ENCODE measurements at places on chromosomes 5 and 9.

DNA sequence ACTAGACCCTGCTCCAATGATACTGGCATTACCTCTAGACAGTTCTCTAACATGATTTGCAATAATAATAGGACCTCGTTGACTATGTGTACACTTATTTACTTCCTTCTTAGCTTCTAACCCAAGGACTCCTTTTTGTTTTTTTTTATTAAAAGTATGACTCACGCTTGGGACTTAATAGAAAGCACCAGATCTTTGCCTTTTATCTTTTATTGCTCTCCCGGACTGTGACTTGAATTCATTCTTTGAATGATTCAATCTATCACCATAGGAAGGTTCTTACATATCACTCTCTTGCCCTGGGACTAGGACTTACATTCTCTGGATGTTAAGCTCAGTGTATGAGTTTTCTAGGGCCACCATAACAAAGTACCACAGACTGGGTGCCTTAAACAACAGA lies 9.0 kb downstream of the C9 start:
- no peak for DNase-seq

DNA sequence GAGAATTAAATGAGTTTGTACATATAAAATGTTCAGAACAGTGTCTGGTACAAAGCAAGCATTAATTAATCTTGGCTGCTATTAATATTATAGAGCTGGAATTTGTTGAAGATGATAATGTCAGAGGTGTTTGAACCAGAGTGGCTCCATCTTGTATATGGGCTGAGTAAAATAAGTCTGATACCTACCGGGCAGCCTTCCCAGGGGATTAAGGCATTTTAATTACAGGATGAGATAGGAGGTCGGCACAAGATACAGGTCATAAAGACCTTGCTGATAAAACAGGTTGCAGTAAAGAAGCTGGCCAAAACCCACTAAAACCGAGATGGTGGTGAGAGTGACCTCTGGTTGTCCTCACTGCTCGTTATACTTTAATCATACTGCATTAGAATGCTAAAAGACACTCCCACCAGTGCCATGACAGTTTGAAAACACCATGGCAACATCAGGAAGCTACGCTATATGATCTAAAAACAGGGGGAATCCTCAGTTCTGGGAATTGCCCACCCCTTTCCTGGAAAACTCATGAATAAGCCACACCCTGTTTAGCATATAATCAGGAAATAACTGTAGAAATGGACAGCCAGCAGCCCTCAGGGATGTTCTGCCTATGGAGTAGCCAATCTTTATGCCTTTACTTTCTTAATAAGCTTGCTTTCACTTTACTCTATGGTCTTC lies 90.2 kb downstream of the PLK2 start:
- no peak for DNase-seq

- no peak for DNase-seq
Observed at GRCh38 chr5:157245886-157246285, 20.0 kb upstream of the CYFIP2 start.

- no peak for DNase-seq
Observed at GRCh38 chr9:72579880-72580550, 58.6 kb downstream of the TMC1 start.

- no peak for DNase-seq
Observed at GRCh38 chr9:94746541-94747370, 20.3 kb downstream of the AOPEP start.

DNA sequence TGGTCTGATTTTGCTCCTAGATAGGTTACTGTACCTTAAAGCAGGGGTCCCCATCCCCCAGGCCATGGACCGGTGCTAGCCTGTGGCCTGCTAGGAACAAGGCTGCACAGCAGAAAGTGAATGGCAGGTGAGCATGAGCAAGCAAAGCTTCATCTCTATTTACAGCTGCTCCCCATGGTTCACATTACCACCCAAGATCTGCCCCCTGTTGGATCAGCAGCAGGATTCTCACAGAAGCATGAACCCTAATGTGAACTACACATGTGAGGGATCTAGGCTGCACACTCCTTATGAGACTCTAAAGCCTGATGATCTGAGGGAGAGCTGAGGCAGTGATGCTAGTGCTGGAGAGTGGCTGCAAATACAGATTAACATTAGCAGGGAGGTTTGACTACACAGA lies 78.1 kb downstream of the DRD1 start:
- DNase-seq = no peak

All from activated effector memory CD4-positive, alpha-beta T cell treated with Interleukin-2 at 50 U/mL for 16 hours (primary cell).